ENCODE measurements at places on chromosomes 16 and 17. TPM values are rescaled to one million over a fixed set of nuclear protein-coding genes. Genes with fewer than 3 reads are reported as not detected.

IL21R gene
- total RNA-seq = 0.82 TPM

TEKT5 gene
- 1.0 TPM for total RNA-seq

CCL17 gene
- not detected for total RNA-seq

NPTX1 gene
- 0.31 TPM for total RNA-seq

PPP1R27 gene
- total RNA-seq = 11.9 TPM

CLDN7 gene
- 22.2 TPM for total RNA-seq

SYNGR3 gene
- total RNA-seq = 4.7 TPM

GALR2 gene
- total RNA-seq = not detected

CX3CL1 gene
- total RNA-seq = 4.2 TPM

ABI3 gene
- 4.5 TPM for total RNA-seq

SLC5A11 gene
- total RNA-seq = not detected

NKD1 gene
- 15.7 TPM for total RNA-seq

GPR179 gene
- 0.21 TPM for total RNA-seq

CHST4 gene
- 0.21 TPM for total RNA-seq

KRT33A gene
- not detected for total RNA-seq

MMP15 gene
- total RNA-seq = 31.0 TPM

OXLD1 gene
- 6.3 TPM for total RNA-seq

MYLK3 gene
- 80.8 TPM for total RNA-seq

BTBD17 gene
- total RNA-seq = 0.72 TPM

TP53TG3 gene
- not detected for total RNA-seq

TOM1L1 gene
- 8.8 TPM for total RNA-seq

SLC13A5 gene
- not detected for total RNA-seq

GP1BA gene
- total RNA-seq = not detected

C17orf67 gene
- 1.0 TPM for total RNA-seq

ARHGAP44 gene
- 3.4 TPM for total RNA-seq

ZNF48 gene
- total RNA-seq = 6.4 TPM

STX1B gene
- 0.92 TPM for total RNA-seq

SLFN5 gene
- total RNA-seq = 9.4 TPM

QRICH2 gene
- total RNA-seq = 2.1 TPM

XAF1 gene
- total RNA-seq = 19.7 TPM

CCL7 gene
- not detected for total RNA-seq

CRYBA1 gene
- not detected for total RNA-seq

Data from tongue (tissue), 3 donors.